ENCODE measurements at places on chromosomes 6 and 20.

- no peak for DNase-seq
Measured at GRCh38 chr6:4169028-4169789, 33.8 kb upstream of the ECI2 start.

- DNase-seq, result no peak
Measured at GRCh38 chr6:127547904-127548649, 28.9 kb upstream of the C6orf58 start.

DNA sequence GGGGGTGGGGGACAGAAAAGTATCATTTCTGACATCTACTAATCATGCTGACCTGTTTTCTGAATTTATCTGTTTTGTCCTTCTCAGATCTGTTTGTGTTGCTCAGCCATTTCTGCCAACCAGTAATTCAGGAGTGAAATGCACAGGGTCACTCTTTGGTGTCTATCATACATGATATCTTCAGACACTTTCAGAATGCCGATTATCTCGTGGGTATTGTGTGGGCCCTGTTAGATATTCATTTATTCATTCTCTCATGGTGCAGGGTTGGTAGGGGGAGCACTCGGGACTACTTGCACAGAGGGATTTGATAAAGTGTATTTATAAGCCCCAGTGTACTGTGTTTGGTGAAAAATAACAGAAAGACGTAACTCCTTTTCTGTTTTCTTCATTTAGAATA, 101.2 kb upstream of the CITED2 start:
- DNase-seq, result no peak

DNA sequence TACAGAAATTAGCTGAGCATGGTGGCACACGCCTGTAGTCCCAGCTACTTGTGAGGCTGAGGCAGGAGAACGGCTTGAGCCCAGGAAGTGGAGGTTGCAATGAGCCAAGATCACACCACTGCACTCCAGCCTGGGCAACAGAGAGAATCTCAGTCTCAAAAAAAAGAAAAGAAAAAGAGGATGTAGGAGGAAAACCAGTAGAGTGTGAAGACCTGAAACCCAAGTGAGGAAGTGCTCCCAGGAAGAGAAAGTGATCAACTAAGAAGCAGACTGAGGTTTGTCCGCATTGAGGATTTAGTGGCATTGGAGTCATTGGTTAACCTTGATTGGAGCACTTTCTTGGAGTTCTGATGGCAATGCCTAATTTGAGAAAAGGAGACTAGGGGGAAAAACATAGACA, 20.6 kb upstream of the TASP1 start:
- no peak for DNase-seq

GRCh38 chr6:122376246-122376645, 23.2 kb upstream of the HSF2 start:
- DNase-seq, result no peak

DNA sequence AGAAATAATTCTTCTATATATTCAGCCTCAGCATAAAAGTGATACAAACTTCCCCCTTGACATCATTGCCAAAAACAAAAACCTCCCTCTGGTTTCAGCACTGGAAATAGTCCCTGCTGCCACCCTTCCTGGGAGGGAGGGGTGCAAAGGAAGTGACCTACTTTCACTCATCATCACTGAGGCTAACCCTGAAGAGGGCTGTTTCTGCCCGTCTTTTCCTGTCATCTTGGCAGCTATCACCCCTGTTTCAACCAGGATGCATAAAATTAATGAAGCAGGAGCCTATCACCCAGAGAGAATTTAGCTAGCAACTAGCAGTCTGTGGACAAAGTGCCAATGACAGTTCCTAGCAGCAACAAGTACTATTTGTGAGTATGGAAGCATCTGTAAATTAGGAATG, 397.8 kb downstream of the LAMA2 start:
- DNase-seq, result peak; percentile 1

- no peak for DNase-seq
Measured at GRCh38 chr6:67687396-67687795, 947.7 kb upstream of the ADGRB3 start.

DNA sequence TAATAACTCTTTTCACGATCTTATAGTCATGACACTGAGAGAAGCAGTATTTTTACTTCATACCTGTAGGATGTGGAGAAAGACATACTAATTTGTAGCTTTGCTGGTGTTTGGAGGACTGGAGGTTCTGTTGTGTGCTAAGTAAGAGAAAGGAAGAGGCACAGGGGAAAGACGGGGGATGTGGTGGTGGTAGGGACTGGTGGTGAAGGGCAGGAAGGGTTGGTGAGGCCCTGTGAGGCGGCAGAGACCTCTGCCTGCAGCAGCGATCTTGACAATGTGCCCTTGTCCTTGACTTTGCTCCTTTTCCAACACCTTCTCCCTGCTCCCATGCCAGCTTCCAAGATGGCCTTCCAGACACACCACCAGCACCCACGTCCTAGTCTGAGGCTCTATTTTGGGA, 32.6 kb upstream of the MPC1 start:
- DNase-seq, result no peak

DNA sequence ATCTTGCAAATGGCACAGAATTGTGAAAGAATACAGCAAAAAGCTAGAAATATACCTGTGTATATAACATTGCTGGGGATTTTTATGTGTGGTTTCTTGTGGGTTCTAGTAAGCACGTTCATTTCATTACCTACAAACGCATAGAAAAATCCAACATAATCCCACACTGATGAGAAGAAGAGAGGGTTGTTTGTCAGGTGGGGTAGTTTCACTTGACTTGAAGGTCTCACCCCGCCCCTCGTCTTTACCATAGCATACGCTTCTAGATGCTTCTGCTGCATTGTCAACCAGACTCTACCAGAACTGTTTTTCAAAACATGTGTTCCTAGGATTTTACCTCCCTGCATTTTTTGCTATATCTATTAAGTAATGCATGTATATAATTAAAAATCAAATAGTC, 284.1 kb upstream of the TAB2 start:
- no peak for DNase-seq

DNA sequence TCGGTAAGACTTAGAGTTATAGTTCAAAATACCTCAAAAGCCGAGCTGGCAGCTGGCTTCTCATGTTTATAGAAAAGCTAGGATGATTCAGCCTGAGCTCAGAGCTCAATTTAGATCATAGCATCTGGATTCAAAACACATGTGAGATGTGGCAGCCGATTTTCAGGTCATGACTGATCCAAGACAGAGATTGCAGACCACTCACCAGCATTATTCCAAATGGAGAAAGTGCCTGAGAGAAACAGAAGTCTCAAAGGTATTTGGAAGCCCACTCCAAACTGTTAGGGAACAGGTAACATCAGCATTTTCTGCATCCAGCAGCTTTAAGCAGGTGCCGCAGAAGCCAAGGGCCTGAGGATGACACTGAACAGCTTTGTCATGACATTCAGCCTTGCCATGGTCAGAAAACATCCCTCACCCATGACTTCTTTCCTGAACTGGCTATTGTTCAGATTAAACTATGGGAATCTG, 102.2 kb downstream of the BACH2 start:
- no peak for DNase-seq

DNA sequence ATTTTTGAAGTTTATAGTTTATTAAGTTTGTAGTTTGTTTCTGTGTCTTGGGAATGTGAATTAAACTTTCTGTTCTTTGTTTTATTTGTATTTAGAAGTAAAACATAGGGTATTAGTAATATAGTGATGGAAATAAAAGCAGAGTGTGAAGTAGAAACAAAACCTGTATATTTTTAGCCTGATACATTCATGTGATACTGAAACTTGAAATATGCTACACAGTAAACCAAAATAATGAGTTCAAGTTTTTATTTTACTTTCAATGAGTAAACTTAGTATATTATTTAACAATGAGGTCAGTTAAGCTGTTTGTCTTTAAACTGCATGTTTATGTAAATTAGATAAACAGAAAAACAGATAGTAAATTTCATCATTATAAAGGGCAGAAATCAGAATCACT, 1592.6 kb downstream of the GRIK2 start:
- DNase-seq, result no peak

- no peak for DNase-seq
Measured at GRCh38 chr6:134920422-134920821, 29.5 kb downstream of the ALDH8A1 start.
